GM13976 (cell line): ENCODE measurements at places on chromosomes 11 and 22.

- DNase-seq: no peak
Measured at GRCh38 chr11:118277312-118277711, 13.2 kb upstream of the MPZL2 start.

- DNase-seq: no peak
Measured at GRCh38 chr11:34323601-34324000, 34.2 kb downstream of the ABTB2 start.

DNA sequence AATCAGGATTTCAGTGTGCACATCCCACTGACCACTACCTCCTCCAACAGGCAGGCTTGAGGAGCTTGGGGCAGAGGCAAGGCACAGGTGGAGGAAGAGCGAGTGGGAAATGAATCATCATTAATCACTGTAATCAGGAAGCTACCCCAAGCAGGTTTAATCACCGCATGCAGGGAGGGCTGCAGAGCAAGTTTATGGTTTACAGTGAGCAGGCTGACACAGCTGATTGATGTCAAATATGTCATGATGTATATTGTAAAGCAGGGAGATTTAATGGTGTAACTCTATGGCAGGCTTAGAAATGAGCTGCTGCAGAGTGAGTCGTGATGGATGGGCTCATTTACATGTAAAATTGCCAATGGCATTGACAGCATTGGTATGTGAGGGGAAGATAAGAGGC is 441.0 kb downstream of the NTM start:
- no peak for DNase-seq

DNA sequence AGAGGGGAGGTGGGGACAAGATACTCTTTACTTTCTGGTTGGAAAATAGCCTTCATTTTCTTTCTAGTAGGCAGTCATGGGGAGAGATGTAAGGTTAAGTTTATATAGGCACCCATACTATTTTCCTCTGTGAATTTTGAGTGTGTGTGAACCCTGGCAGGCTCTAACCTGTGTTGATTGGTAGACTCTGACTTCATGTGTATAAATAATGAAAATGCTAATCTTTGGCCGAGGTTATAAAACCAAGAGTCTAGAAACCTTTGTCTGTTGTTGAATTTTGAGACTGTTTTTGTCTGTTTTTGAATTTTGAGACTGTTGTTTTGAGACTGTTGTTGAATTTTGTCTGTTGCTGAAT is 14.0 kb downstream of the TRIM44 start:
- no peak for DNase-seq

- DNase-seq: no peak
Measured at GRCh38 chr11:93729129-93729616, 12.1 kb downstream of the TAF1D start.
